ENCODE measurements at places on chromosomes 1 and 21.

DNA sequence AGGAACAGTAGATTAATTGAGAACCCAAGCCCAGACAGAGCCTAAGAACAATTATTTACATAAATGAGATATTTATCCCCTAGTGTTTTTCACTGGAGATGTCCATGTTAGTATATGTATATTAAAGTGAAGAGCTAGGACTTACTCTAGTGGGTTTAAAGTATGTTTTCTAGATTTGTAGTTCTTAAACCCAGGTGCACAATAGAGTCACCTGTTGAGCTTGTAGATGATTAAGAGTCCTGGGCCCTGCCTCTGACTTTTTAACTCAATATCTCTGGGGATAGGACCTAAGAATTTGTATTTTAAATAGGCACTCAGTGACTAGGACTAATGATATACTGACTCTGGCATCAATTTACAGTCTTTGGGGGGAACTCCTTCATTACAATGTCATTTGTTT, 112.8 kb downstream of the DNAH14 start:
- DNase-seq = no peak

- DNase-seq = no peak
Observed at GRCh38 chr1:61604261-61604660, 120.7 kb downstream of the TM2D1 start.

- DNase-seq = no peak
Observed at GRCh38 chr21:31490443-31490842, 146.4 kb upstream of the TIAM1 start.

DNA sequence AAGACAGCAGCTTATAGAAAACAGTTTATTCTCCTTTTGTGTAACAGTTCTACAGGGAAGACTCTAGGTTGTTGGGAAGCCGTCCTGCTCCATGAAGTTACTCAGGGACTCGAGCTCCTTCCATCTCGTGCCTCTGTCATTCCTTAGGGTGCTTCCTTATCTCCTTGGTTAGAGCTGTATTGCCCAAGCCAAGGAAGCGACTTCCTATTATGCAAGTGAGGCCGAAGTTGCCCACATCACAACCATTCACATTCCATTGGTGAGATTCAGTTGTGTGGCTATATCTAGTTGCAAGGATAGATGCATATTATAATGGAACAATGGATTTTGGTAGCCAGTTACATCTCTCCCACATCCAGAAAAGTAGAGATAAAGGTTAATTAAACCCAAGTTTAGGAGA, 9.0 kb downstream of the GSTM5 start:
- no peak for DNase-seq

DNA sequence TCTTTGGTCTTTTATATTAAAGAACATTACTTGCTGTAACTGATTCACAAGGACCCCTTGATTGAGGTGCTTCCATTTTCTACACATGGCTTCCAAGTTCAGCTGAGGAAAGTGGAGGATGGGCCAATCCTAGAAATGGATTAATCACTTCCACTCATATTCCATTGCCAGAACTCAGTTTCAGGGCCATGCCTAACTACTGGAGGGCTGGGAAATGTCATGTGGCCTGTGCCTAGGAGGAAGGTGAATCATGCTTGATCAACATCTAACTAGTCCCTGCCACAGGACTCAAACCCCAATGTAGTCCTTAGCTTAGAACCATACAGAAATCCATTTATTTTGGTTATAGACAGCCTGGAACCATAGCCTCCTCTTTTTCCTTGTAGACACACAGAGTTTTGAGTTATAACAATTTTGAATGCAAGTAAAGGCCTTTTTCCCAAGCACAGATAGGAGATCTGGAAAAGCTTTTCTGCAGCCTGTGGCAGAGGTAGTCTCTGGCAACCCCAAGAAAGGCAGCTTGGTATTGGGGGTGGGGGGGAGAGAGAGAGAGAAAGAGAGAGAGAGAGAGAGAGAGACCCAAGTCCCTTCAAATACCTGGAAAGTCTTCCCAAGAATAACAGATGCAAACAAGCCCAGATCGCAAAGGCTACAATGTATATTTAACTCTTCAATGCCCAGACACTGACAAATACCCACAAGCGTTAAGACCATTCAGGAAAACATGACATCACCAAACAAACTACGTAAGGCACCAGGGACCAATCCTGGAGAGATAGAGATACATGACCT, 12.5 kb downstream of the MAST2 start:
- no peak for DNase-seq

DNA sequence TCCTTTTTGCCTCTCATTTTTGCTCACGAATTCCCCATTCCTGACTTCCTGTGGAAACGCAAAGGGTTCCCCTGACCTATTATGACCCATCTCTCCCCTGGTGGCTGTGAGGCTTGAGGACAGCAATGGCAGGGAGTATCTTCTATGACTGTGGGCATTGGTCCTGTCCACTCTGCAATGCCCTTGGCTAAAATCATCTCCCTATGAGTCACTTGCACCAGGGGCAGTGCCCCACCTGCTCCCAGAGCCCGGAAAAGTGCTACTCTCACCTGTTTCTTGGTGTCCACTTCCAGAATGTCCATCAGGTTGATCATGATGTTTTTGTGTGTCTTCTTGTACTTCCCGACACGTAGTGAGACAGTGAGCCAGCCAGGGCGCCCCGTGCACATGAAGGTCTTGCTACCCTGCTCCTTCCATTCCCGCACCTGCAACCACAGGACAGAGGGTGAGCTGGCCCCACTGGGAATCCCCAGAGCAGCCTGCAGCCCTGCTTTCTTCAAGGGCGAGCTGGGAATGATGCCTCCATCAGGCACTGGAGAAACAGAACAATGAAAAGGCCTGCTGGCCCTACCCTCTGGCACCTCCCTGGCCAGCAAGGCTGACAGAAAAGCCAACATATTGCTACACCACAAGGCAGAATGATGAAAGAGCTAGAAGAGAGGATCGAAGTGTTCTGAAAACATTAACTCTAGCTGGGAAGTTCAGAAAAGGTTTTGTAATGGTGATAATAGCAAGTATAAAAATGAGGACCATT, 3.5 kb downstream of the DHCR24 start:
- no peak for DNase-seq

DNA sequence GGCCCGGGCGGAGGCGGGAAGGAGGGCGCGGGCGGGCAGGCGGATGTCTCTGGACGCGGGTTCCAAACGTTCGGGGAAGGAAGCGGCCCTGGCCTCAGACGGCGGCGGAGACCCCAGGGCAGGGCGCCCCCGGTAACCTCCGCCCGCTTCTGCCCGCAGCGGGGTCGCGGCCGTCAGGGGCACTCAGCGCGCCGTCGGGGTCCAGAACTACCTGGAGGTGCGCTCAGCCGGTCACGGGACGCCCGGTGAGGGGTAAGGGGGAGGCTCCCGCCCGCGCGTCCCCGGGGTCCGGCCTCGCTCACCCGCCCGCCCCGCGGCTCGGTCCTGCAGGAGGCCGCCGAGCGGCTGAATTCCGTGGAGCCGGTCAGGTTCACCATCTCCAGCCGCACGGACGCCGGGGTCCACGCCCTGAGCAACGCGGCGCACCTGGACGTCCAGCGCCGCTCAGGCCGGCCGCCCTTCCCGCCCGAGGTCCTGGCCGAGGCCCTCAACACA, 406 bp downstream of the PUSL1 start:
- DNase-seq = peak; percentile 53

DNA sequence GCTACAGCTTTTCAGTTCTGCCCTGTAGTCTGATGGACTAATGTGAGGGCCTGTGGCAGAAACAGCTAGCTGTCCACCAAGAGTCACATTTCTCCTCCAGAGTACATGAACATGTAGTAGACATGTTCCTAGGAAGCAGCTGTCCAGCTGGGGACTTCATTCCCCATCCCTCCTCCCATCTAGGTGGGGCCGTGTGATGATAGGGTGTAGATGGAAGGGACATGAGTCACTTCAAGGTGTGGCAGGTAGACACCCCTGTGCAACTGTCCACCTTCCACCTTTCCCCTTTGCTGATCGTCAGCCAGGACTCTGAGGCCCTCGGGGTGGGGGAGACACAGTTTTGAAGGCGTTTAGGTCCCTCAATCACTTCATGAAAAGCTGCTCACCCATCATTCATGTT, 3.6 kb upstream of the RD3 start:
- no peak for DNase-seq

GRCh38 chr1:1211541-1212441, 2.2 kb downstream of the TNFRSF4 start:
- DNase-seq = peak; percentile 15

DNA sequence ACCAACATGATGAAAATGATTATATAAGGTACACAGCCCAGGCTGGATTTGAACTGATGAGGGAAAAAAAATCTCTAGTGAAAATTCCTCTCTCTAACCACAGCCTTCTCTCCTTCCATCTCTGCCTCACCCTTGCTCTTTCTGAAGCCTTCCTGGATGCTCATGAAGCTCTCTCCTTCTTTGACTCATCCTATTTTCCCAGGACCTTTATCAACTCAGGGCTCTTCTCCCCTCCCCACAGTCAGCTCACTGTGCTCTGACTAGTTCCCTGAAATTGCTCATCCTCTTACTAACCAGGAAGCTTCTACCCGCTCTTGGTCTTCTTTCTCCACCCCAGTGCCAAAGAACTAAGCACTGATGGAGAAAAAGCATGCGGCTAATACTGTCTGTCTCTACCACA, 46.4 kb upstream of the ERG start:
- DNase-seq = no peak

DNA sequence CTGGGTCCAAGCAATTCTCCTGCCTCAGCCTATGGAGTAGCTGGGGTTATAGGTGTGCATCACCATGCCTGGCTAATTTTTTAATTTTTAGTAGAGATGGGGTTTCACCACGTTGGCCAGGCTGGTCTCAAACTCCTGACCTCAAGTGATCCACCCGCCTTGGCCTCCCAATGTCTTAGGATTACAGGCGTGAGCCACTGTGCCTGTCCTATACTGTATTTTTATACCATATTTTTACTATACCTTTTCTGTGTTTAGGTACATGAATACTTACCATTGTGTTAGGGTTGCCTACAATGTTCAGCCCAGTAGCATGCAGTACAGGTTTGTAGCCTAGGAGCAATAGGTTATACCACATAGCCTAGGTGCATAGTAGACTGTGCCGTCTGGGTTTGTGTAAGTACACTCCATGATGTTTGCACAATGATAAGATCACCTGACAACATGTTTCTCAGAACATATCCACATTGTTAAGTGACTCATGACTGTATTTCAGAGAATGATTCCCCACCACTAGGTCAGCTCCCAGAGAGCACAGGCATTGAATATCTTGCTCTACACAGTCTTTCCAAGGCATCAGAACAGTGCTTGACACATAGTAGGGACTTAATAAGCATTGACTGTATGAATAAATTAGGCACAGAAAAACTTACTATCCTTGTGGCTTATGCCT, 6.0 kb upstream of the CITED4 start:
- no peak for DNase-seq

DNA sequence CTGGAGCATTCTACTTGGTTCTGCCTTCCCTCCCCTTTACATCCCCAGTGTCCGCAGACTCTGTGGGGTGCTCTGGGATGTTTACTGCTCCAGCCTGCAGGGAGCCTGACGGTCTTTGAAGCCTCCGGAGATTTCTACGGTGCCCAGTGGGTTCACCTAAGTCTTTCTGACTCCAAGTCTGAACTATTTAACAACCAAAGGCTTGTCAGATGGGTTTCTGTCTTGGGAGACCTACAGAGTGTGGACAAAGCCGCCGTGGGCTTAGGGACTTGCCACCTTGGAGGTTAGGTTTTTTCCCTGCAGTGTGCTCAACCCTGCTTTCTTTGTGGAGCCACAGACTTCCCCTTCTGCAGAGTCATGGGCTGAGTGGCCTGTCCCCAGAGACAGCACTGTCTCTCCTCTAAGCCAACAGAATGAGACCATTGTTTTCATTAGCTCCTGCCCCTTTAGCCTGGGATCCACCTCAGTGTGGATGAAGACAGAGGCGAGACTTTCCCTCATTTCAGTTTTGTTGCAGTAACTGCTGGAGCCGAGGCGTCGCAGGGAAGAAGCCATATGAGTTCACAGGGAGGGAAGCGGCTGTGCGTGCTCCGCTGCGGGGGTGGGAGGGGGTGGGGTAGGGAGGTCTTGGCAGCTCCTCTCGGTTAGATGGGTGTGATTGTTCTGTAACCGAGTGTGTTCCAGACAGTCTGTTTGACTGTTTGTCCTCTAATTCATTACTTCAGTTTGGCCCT, 120.7 kb downstream of the CNIH3 start:
- DNase-seq = peak; percentile 40

DNA sequence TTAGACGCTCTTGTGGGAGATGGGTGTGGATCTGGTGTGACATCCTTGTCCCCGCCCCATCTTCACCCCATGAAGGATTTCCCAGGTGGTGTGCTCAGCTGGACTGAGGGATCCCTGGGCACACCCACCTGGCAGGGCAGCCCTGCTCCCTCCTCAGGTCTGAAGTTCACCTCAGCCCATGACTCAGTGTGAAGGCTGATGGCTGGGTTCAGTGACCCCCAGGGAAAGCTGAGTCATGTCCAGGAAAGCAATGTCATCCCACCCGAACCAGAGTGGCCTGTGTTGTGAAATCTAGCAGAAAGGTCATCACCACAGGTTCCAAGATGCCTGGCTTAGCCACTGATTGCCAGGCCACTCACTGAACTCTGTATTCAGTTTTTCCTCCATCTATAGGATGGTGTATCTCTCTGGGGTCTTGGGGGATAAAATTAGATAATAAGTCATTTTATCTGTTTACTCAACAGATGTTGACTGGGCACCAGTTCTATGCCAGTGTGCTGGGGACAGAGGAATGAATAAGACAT, 97.7 kb upstream of the JUN start:
- peak; percentile 56 for DNase-seq
